ENCODE measurements at places on chromosomes 3 and 15.

DNA sequence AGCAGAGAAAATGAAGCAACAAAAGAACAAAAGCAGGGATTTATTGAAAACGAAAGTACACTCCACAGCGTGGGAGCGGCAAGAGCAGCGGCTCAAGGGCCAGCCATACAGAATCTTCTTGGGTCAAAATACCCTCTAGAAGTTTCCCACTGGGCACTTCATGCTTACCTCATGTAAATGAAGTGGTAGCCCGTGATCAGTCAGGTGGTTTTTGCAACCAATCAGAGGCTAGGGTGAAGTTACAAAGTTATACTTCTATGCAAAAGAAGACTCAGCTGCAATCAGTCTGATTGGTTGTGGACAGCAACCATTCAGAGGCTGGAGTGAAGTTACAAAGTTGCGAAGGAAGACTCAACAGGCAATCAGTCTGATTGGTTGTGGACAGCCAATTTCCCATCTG is 37.8 kb upstream of the TRH start:
- DNase-seq = peak; percentile 63

- DNase-seq = no peak
Observed at GRCh38 chr3:62888180-62888579, 13.0 kb upstream of the CADPS start.

GRCh38 chr3:104190681-104191080 is 1176.0 kb upstream of the ALCAM start:
- no peak for DNase-seq

GRCh38 chr3:25403968-25404367 is 24.1 kb upstream of the RARB start:
- DNase-seq = no peak

DNA sequence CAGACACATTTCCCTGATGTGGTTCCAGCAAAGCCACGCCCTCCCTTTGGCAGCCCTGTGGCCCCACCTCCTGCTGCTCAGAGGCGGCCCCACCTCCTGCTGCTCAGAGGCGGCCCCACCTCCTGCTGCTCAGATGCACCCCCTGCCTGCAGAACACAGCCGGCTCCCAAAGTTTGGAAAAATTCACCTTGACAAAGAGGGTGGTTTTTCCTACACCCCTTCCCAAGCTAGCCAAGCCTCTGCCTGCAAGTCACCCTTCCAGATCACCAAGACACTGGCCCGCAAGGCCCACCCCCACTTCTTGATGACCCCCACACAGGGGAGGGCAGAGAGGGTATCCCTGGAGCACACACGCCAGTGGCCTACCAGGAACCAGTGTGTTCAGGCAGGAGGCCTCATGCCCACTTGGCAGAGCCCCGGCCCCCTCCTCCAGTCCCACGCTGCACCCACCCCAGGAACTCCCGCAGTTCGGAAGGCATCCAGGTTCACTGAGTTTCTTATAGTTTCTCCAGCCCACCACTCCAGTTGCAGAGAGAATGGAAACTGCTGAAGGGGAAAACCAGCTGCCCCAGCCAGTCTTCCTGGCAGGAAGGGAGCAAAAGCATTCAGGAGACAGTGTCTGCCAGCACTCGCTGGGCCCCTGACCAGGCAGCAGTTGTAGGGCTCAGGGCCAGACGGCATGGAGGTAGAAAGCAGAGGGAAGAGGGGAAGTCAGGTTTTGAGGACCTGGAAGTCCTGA is 2.3 kb upstream of the HAPLN3 start:
- DNase-seq = peak; percentile 13

GRCh38 chr15:53830707-53831386 is 71.4 kb upstream of the WDR72 start:
- DNase-seq = no peak

GRCh38 chr15:56492236-56492635 is 27.3 kb upstream of the MNS1 start:
- no peak for DNase-seq

GRCh38 chr3:150877303-150877702 is 27.9 kb downstream of the MINDY4B start:
- DNase-seq = no peak

GRCh38 chr15:67019884-67020520 is 45.4 kb upstream of the SMAD3 start:
- DNase-seq = no peak

DNA sequence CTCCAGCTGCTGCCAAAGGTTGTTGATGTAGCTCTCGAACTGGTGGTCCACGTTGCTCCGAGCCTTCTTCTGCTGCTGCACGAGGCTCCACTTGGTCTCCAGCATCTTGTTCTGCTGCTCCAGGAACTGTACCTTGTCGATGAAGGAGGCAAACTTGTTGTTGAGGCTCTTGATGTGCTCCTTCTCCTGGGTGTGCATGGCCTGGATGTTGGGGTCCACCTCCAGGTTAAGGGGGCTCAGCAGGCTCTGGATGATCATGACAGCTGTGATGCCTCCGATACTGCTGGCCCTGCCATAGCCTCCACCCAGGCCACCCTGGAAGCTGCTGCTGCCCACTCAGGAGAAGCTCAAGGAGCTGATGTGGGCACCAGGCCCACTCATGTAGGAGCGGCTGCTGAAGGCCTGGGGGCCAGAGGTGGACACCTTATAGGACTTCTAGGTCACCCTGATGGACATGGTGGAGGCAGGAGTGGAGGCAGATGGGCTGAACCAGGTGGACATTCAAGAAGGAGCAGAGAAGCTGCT is 14.9 kb upstream of the PSTPIP1 start:
- DNase-seq = no peak

DNA sequence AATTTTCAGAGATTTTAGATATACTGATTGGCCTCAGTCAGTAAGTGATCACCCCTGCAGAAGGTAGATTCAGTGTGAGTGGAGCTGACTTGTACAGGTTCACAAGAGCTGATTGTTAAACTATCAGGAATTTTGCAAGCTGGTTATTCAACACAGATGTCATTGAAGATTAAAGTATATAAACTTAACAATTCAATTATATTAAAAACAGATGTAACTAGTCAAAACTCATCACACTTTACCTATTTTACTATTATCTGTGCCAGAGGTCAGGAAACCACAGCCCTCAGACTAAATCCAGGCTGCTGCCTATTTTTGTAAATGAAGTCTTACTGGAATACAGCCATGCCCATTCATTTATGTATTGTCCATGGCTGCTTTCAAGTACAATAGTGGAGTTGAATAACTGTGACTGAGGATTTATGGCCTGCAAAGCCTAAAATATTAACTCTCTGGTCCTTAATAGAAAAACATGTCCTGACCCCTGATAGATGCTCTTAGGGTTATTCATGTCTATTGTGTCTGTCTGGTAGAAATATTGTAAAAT is 429.3 kb upstream of the PDZRN3 start:
- DNase-seq = no peak

DNA sequence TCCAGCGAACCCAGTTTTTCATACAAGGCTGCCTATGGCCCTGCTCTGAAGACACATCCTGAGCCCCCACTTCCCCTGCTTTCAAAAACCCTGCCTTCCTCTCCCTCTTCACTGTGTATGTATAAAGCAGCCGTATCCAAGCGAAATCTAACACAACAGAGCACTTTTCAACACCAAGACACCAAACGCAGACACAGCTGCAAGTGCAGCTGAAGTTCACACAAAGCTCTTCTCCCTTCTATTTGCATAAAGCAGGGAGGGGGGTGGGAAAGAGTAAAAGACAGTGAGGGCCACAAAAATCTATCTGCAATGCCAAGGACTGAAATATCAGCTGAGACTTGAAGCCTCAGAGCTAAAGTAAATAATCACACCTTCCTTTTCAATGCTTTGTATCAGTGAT is 35.1 kb upstream of the CSPG5 start:
- DNase-seq = peak; percentile 45

- no peak for DNase-seq
Observed at GRCh38 chr3:137746808-137747207, 17.3 kb upstream of the SOX14 start.

DNA sequence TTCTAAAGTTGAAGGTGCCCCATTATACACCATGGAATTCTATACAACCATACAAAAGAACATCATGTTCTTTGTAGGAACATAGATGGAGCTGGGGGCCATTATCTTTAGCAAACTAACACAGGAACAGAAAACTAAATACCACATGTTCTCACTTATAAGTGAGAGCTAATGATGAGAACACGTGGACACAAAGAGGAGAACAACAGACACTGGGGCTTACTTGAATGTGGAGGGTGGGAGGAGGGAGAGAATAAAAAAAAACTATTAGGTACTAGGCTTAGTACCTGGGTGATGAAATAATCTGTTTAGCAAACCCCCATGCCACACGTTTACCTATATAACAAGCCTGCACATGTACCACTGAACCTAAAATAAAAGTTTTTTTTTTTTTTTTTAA is 342.7 kb downstream of the PLCL2 start:
- no peak for DNase-seq

- DNase-seq = no peak
Observed at GRCh38 chr3:133563186-133563591, 10.3 kb upstream of the CDV3 start.

- DNase-seq = no peak
Observed at GRCh38 chr15:61087573-61087972, 141.5 kb downstream of the RORA start.

DNA sequence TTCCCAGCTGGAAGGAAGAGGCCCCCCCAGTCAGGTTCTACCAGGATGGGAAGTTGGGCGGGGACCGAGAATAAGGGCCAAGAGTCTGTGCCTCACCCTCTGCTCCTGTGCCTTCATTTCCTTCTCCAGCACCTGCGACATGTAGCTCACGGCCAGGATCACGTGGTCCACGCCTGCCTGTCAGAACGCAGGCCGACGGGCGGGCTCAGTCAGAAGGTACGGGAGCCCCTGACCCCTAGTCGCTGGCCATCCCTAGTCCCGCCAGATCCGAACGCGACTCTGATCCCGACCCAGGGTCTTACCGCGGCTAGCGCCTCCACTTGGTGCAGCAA is 489 bp downstream of the GMPPB start:
- DNase-seq = no peak

GRCh38 chr3:128787256-128788253 is 61.6 kb downstream of the RAB7A start:
- no peak for DNase-seq

DNA sequence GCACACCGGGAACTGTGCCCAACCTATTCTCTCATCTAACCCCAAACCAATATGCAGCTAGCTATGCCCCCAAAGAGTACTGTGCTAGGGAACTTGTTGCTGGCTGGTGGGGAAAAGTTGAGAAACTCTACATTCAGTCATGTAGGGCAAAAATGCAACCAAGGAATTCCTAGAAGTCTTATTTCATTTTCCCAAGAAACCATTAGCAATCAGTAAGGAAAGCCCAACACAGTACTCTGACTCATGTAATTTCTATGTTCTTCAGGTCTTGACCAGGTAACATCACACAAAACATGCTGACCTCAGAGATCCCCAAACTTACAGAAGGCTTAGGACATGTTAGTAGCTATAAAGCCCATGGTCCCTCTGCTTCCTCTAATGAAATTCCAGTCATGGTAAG is 52.1 kb downstream of the TASOR start:
- no peak for DNase-seq

DNA sequence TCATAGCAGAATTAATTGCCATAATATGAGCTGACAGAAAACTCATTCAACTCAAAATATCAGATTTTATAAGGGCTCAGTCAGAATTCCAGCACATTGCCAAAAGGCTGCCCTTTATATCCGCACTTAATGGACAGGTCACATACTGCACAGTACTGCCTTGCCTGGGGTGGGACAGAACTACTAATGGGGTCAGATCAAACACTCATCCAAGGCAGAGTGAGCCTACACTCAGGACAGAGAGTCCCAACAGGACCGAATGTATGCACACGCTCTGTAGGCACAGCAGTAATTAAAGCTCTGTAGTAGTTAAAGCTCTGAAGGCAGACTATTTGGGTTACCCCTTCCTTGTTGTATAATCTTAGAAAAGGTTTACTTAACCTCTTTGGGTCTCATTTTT is 27.2 kb downstream of the HSPBAP1 start:
- DNase-seq = no peak

DNA sequence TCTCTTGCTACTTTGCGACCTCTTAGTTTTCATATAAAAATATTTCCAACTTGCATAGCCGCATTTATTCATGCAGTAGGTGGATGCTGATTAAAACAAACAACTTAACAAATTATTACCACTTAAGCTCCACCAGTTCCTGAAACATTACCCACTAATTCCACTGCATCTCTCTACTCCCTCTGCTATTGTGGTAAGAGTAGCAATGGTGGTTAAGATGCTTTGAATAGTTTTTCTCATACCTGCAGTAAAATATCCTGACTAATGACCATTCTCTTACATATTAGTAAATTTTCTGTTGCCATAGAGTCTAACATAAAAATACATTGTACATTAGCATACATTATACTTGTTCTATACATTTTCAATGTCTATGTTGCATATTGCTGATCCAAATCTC is 397.6 kb upstream of the PLSCR5 start:
- no peak for DNase-seq

DNA sequence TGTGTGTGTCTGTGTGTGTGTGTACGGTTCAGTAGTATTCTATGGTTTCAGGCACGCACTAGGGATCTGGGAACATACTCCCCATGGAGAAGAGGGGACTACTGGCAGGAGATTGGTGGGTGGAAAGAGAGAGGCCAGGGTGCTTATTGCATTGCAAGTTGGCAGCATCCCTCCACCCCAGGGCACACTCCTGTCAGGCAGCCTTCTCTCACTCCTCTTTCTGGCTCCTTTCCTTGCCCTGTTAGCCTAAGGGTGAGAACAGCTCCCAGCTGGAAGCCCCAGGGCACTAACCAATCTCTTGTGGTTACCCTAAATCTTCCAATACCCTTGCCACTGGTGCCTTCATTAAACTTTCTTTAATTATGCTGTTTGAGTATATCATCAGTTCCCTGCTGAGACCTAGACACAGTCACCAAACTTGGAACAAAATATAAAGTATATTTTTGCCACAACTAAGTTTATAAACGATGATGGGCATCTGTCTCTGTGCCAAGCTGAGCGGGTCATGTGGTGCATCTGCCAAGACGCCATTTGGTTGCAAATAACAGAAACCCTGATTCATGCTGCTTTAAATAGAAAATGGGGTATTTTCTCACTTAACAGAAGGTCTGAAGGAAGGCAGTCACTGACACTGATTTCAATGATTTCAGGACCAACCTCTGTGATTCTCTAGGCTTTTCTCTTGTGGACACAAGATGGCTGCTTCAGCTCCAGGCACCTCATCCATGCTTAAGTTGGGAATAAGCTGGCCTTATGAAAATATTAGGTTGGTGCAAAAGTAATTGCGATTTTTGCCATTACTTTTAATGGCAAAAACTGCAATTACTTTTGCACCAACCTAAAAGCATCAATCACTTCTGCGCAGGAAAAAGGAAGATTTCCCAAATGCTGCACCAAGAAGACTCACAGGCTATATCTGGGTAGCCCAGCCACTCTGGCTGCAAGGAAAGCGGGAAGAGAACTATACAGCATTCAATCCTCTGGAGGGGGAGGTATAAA is 476.9 kb upstream of the PROK2 start:
- DNase-seq = no peak

DNA sequence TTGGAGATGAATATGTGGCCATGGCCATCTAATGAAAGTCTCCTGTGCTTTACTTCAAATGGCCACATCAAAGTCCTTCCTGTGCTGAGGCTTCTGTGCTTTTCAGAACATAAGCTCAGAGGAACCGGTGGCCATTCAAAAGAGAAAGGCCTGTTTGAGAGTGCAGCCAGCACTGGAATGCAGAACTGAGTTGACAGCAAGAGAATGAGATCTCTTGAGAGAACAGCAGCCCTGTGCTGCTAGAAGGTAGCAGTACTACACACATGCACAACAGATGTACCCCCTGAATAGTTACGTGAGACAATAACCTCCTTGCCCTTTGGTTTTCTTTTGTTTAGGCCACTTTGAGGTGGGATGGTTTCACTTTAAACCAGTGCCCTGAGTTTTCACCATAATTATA is 292.5 kb downstream of the PTPRG start:
- DNase-seq = no peak

Data from midbrain (tissue), 1 donor.